ENCODE measurements at places on chromosomes 12 and 14.
A peak's percentile ranks its signal among the peaks of the same experiment; 100 is the strongest.

DNA sequence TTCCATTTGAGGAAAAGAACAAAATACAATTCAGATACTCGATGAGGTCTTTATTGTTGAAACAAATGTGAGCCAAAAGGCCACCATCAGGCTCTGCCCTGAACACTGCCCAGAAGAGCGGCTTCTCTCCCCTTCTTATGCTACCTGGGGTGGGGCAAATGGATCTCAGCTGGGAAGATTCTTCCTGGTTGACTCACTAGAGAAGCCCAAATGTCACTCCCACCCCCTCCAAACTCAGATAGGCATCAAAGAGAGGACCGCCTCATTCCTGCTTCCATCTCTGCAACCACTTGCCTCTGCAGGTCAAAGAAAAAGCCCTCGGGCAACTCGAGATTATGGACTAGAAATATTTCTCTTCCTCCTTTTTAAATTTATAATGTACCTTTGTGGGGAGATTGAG, 55.8 kb downstream of the TBX3 start:
- DNase-seq: no peak

- DNase-seq: peak; percentile 45
Observed at GRCh38 chr12:55707841-55708694, at the start of gene ITGA7. Gene ITGA7 (minus strand): TSS chr12:55707904. CDS start chr12:55707682, 222 bp downstream.

GRCh38 chr14:100612986-100613385, 25.8 kb upstream of the BEGAIN start:
- DNase-seq: no peak

GRCh38 chr12:69616025-69616424, 5.3 kb upstream of the LRRC10 start:
- no peak for DNase-seq

DNA sequence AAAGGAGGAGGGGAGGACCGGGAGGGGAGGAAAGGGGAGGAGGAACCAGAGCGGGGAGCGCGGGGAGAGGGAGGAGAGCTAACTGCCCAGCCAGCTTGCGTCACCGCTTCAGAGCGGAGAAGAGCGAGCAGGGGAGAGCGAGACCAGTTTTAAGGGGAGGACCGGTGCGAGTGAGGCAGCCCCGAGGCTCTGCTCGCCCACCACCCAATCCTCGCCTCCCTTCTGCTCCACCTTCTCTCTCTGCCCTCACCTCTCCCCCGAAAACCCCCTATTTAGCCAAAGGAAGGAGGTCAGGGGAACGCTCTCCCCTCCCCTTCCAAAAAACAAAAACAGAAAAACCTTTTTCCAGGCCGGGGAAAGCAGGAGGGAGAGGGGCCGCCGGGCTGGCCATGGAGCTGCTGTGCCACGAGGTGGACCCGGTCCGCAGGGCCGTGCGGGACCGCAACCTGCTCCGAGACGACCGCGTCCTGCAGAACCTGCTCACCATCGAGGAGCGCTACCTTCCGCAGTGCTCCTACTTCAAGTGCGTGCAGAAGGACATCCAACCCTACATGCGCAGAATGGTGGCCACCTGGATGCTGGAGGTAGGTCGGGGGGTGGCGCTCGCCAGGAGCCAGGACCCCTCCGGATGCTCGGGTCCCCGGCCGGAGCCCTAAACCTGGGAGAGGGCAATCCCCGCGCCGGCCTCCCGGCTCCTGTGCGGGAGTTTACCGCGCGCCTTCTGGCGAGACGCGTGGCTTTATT, at the start of gene CCND2:
Gene CCND2, plus strand, starts transcription at position 111 of the 744 bp plus-strand sequence. Its CDS starts 279 bp downstream, at position 390.
- no peak for DNase-seq

- no peak for DNase-seq
Observed at GRCh38 chr12:122837306-122838265, 2.3 kb downstream of the HIP1R start.

- DNase-seq: no peak
Observed at GRCh38 chr12:78002878-78003277, 172.2 kb downstream of the NAV3 start.

- DNase-seq: no peak
Observed at GRCh38 chr12:120674097-120674636, 12.8 kb upstream of the MLEC start.

DNA sequence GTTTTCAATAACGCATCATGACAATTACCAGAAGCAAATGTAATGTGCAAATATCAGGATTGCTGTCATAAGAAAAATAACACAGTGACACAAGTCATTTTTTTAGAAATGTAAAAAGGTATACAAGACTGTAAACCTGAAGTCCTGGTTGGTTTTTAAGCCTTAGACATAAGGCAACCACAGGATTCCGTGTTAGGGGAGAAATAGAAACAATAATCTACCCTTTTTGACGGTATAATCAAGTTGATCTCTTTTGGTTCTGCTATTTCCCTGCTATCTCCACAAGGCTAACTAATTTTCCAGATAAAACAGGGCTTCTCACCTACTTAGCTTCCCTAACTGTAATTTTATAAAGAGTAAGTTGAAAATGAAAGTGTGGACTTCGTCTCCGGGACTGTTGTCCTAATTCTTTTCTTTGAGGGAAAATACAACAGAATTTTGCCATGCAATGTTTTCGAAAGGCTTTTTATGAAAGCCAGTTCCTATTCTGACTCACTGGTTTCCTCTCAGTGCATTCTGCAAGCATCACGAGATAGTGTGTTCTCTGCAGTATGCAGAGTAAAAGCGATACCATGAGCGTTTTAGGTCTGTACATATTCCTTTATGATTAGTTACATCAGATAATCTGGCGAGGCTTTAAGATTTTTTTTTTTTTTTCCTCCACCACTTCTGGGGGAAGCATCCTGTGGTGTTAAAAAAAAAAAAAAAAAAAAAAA, 10.6 kb downstream of the MYO1H start:
- no peak for DNase-seq

- DNase-seq: no peak
Observed at GRCh38 chr14:37602605-37603453, 7.4 kb downstream of the TTC6 start.

DNA sequence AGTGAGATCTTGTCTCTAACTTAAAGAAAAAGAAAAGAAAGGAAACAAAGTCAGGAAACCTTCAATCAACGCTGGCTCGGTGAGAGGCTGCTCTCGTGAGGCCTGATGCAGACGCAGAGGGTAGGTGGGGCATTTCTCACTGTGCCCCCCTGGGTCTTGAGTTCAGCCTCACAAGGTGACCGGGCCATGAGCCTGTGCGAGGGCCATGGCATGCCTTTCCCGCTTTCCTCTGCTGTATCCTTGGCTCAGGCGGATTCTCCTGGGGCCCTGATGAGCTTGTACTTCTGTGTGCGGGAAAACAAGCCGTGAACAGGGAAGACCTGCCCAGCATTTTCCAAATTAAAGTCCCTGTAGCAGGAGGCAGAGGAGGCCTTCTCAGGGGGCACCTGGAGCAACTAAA, 20.2 kb downstream of the ADGRD1 start:
- DNase-seq: no peak

GRCh38 chr12:49644620-49644994, 21.2 kb downstream of the PRPF40B start:
- no peak for DNase-seq

DNA sequence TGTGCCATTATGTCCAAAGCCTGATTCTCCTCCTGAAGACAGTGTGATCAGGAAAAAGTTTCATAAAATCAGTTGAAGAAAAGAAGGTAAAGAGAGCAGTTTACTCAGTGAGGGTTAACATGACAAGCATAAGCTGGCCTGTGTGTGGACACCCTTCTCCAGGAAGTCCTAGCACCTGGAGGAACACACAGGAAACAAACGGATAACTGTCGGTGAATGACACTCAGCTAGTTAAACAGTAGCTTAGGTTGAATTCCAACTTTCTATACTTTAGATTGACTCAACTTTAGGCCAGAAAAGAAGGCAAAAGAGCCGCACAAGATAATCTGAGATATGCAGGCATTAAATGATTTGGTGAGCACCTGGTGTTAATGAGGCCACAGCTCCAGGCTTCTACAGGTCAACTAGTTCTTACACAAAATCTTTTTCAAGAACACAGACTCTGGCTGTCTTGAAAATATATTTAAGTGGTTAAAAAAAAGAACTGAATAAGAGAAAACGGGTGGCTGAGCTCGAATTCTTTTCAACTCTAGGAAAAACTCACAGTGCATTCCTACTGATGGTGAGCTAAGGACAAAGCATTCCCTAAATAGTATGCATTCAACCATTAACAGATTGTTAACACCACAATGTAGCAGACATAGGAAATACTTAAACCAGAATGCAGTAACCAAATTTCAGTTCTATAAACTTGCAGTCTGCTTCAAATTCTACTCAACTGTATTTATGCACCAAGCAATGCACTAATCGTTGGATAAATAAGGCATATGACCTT, 56.9 kb upstream of the TSPAN8 start:
- no peak for DNase-seq

DNA sequence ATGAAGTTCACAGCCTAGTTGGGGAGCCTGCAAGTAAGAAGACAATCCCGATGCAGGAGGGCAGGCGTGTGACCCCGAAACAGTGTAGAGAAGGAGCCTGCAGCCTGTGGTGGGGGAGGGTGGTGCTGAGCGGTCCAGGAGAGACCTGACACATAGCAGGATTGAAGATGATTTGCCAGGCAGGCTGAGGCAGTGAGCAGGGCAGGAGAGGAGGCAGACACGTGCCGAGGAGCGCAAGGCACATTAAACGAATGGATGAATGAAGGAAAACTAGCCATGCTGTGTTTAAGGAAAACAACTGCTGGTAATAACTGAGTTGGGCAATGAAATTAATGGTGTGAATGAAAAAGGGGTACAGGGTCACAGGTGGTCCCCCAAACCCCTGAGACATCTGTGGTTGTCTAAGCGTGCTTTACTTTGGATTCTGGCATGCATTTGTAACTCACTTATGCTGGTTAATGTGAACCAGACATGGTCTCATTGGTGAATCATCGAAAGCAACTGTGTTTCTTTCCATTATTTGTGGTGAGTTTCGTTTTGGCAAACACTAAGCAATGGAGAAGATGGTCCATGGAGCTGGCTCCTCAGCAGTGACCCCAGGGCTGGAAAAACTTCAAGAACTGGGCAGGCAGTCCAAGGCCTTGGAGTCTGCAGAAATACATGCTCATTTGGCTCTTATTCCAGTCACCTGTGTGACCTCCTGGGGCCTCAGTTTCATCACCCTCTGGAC, 96.9 kb upstream of the EVL start:
- no peak for DNase-seq

DNA sequence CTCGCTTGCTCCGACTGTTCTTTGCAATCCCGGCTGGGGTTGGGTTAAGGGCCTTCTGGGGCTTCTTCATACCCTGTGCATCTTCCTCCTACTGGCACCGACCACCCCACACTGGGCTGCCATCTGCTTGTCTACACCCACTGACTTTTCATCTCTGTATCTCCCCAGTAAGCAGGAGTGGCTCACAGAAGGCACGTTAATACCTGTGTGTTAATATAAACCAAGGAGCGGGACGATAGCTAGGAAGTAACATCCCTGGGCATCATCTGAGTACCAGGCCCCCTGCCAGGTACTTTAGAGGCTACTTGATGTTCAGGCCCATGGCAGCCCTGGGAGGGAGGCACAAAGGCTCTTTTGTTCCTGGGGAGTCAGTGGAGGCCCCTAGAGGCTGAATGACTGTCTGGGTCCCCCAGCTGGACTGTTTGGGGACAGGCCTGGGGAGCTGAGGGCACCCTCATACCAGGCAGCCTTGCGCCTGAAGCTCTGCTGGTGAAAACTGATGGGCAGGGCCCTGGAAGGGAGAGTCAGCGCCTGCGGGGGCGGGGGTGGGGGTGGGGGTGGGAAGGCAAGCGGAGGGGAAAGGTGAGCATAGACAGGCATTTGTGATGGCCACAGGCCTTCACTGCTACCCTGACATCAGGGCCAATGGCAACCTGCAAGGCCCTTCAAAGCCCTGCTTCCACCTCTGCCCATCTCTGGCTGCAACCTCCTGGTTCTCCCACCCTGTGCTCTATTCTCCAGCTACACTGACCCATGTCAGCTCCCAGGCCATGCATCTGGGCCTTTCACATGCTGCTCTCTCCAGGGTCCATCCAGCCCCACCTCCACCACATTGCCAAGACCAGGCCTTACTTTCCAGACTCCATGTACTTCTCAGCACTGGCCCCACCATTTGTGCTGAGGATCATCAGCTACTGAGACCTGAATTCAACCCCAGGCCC, 34.2 kb upstream of the DEGS2 start:
- DNase-seq: no peak

Measured in NCI-H524 treated with DMSO at 0.1 percent for 48 hours (cell line).